AG08395 (cell line): ENCODE measurements at places on chromosomes 7 and 10.

- DNase-seq = no peak
Measured at GRCh38 chr7:98603399-98603788, 13.7 kb upstream of the NPTX2 start.

DNA sequence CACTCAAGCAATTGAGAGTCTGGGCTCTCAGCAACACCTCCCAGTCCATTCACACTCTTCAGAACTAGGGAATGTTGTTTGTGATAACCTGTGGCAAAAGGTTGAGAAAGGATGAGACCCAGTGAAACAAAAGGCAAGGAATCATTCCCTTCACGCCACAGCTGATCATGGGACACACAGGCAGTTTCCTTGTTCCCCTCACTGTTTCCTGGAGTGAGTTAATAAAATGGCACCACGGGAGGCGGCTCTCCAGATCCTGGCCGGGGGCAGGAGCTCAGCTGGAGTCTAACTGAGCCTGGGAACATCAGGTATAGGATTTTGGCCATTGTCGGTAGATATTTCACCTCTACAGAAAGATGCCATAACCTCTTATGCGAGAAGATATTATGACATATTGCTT lies 107.3 kb upstream of the FAM171A1 start:
- no peak for DNase-seq

GRCh38 chr7:36638586-36639263 lies 85.6 kb downstream of the AOAH start:
- no peak for DNase-seq

GRCh38 chr7:99027841-99028240 lies 116.1 kb downstream of the SMURF1 start:
- no peak for DNase-seq

GRCh38 chr7:135647755-135648154 lies 14.6 kb upstream of the STMP1 start:
- DNase-seq = no peak

DNA sequence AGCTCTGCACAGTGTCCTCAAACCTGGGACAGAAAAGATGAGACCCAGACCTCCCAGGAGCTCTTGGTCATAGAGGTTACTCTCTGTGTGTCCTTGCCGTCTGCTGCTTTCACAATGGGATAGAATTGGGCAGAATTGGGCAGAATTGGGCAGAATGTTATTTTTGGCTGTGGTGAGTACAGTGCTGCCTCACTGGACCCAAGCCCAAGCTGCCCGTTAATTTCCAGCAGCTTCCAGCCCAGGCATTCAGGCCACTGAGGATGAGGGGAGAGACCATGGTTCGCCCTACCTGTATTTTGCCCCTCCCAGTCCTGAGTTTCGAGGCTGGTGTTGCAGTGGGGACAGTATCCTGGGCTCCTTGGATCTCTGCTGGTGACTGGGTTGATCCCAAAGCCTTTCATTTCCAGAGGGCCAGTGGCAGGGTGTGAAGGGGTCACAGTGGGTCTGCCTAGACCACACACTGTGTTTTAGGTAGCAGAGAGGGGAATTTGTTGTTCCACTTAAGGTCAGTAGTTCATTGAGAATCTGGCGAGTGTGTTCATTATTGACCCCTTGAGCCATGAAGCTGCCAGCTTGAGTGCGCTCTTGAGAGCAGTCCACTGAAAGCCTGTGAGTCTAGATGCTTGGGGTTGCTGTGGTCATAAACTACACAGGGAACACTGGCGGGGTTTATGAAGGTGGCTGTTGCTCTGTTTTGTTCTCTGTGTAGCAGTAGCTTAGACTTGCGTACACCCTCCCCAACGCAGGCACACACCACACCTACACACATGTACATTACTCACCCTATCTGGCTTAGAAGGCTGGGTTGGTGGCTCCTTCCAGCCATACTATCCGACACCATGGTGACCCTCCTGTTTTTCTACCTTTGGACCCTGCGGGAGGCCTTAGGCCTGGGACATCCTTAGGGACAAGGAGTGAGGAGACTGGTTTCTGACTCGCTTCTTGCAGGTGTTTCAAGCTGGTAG lies 23.5 kb downstream of the NACAD start:
- no peak for DNase-seq

GRCh38 chr10:21726601-21727225 lies 192.7 kb downstream of the MLLT10 start:
- no peak for DNase-seq

GRCh38 chr7:37342688-37343471 lies 105.8 kb downstream of the ELMO1 start:
- no peak for DNase-seq

DNA sequence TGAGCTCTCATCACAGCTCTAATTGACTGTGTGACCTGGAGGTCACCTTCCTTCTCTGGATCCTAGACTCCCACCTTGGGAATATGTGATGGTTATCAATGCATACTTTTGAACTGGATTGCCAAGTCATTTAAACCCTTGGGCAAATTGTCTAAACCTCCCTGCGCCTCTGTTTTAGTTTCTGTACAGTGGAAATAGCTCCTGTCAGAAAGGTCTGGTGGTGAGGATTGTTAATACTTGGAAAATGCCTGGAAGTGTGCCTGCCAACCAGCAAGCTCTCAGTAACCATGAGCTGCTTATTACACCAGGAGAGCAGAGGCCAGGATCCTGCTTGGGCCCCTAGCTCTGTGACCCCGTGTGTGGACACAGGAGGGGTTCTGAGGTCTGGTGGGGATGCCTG lies 108.7 kb upstream of the PPIF start:
- DNase-seq = peak; percentile 32

GRCh38 chr7:77458786-77459185 lies 42.6 kb upstream of the GSAP start:
- no peak for DNase-seq

GRCh38 chr10:88008866-88009470 lies 145.5 kb downstream of the PTEN start:
- DNase-seq = no peak

GRCh38 chr10:110619514-110620397 lies 24.4 kb upstream of the RBM20 start:
- no peak for DNase-seq

DNA sequence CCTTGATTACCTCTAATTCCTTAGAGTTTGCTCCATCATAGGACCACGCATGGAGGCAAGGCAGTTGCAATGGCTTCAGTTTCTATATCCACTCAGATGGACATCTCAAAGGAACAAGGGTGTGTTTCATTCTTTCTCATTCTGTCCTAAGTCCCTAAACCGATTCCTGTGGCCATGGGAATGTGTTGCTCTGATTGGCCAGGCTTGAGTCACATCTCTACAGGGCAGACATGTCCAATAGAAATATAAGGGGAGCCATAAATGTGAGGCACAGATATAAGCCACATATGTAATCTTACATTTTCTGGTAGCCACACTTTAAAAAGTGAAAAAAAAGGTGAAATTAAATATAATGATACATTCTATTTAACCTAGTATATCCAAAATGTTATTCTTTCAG lies 16.9 kb upstream of the DLD start:
- no peak for DNase-seq

GRCh38 chr10:108905821-108906220 lies 1017.5 kb downstream of the XPNPEP1 start:
- DNase-seq = no peak

- no peak for DNase-seq
Measured at GRCh38 chr7:137297551-137298463, 45.7 kb downstream of the PTN start.

DNA sequence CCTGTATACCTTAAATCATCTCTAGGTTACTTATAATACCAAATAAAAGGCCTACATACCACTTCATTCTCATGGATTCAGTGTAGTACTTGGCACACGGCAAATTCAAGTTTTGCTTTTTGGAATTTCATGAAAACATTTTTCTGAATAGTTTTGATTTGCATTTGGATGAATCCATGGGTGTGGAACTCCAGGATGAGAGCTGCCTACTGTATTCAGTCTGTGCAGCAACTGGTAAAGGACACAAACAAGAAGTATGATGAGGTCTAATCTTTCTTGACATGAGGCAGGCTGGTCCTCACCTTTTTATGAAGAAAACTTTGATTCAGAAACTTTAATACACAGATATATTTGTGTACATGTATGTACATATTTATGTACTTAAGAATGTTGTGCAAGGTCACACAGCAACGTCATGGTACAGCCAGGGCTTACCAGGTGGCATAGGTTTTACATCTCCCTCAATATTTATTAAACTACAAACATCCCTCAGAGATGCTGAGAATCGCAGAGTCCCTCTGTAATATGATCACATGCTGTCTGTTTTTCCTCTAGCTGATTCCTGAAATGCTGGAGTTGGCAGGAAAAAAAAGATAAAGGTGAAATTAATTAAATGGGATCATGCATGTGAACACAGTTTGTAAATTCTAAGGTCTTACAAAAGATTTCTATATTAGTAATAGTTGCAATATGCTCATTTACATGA lies 239.6 kb downstream of the PRKG1 start:
- DNase-seq = no peak

- DNase-seq = peak; percentile 67
Measured at GRCh38 chr7:4775848-4776623, 613 bp downstream of the AP5Z1 start.

- no peak for DNase-seq
Measured at GRCh38 chr7:152059311-152059710, 33.8 kb downstream of the GALNT11 start.

GRCh38 chr7:33669251-33669670 lies 236.1 kb upstream of the BMPER start:
- no peak for DNase-seq

DNA sequence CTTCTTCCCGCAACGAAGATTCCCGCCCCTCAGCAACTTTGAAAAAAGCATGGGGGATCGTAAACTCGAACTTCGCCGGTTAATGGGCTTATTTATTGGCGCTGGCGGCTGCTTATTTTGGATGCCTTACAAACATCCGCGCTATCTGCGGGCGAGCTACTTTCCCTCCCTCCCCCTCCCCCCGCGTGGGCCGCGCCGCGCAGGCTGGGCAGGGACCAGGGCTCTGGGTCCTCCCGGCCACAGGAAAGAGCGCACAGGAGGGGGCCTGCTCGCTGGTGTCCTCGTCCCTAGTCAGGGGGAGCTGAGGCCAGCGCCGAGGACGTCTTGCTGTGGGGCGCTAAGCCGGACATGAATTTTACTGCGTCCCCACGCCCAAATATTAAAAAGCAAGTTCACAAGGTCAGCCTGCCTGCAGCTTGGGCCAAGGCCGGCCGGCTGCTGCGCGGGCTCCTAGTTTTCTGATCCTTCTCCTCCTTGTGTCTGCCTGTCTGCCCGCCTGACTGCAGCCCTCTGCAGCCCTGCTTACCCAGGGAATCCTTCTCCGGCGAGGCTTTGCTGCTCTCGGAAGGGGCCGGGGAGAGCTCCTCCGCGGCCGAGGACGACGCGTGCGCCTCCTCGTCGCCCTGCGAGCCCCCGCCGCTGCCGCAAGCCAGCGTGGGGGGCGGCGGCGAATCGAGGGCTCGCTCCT lies 1.2 kb downstream of the HOXA10 start:
- peak; percentile 64 for DNase-seq
